ENCODE measurements at places on chromosomes 11 and 22.

GRCh38 chr11:34647532-34647931, 26.6 kb downstream of the EHF start:
- no peak for DNase-seq

DNA sequence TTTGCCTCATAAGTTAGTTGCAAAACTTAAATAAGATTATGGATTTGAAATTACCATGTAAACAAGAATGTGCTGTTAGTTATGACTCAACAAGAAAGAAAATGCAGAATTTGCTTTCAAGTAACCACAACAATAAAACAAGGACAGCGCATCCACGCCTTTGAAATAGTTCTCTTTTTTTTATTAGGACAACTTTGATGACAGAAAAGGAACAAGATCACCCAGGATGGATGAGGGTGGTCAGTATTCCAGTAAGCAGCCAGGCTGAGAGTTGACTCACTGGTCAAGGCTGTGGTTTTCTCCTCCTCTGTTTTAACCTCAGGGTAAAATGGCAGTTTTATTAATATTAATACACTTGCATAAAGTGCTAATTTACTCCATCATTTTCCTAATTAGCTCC, 544.4 kb downstream of the OPCML start:
- DNase-seq = no peak

DNA sequence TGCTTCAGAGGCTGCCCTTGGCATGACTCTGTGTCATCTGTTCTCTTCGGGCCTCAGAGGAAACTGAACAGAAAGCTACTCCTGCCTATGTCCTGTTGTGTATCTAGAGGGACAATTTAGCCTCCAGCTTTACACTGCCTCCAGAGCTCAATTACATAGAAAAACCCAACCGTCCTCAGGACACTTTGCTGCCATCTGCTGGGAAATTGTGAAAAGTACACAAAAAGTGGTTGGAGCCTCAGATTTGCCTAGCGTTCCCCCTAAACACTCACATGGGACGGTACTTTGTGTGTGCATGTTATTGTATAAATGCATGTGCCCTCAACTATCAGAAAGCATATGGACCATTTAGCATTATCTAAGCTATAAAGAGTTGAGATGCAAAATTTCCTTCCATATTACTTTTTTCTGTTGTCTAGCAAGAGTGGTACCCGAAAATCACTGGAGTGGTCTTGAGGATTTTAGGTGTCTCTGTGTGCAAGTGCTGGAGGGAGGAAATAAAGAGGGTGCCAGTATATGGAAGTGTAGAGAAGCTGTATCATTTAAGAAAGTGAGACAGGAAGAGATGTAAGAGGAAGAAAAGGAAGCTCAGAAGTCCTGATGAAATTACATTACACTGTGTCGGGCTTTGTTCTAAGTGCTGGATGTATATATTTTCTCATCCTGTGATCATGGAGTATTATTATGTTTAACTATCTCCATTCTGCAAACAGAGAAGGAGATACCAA, 8.7 kb upstream of the MS4A4E start:
- peak; percentile 22 for DNase-seq

DNA sequence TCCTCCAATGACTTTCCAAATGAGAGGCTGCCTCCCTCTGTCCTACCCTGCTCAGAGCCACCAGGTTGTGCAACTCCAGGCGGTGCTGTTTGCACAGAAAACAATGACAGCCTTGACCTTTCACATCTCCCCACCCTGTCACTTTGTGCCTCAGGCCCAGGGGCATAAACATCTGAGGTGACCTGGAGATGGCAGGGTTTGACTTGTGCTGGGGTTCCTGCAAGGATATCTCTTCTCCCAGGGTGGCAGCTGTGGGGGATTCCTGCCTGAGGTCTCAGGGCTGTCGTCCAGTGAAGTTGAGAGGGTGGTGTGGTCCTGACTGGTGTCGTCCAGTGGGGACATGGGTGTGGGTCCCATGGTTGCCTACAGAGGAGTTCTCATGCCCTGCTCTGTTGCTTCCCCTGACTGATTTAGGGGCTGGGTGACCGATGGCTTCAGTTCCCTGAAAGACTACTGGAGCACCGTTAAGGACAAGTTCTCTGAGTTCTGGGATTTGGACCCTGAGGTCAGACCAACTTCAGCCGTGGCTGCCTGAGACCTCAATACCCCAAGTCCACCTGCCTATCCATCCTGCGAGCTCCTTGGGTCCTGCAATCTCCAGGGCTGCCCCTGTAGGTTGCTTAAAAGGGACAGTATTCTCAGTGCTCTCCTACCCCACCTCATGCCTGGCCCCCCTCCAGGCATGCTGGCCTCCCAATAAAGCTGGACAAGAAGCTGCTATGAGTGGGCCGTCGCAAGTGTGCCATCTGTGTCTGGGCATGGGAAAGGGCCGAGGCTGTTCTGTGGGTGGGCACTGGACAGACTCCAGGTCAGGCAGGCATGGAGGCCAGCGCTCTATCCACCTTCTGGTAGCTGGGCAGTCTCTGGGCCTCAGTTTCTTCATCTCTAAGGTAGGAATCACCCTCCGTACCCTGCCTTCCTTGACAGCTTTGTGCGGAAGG, 2.9 kb downstream of the APOC3 start:
- no peak for DNase-seq

DNA sequence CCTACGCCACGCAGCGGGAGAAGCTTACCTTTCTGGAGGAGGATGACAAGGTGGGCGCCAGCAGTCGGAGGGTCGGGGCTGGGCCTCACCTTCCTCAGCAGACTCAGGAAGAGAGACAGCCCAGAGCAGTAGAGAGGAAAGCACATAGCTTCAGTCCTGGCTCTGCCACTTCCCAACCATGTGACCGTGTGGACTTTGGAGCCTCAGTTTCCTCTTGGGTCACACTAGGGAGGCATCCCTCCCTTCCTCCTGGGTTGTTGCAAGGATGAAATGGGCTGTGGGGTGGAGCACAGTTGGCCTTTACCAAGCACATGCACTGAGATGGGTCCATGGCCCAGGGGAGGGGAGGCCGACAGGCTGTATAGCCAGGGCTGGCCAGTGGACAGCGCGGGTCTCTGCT, 12.9 kb downstream of the DPP3 start:
- DNase-seq = no peak

GRCh38 chr11:35109827-35110226, 29.1 kb upstream of the CD44 start:
- no peak for DNase-seq

DNA sequence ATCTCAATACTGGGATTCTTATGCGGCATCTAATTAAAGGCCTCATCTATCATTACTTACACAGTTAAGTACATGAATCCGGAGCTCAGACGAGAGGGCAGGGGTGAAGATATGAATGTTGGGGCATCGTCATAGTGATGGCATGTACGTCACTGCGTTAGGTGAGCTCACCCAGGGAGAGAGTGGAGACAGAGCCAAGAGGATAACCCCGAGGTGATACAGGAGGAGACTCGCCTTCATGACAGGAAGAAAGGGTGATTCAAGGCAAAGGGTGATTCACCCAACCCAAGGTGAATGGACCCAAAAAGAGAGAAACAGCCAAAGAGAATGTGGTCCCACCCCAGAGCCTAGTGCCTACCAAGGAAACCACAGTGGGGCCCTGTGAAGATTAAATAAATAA, 132.9 kb upstream of the BLID start:
- no peak for DNase-seq

DNA sequence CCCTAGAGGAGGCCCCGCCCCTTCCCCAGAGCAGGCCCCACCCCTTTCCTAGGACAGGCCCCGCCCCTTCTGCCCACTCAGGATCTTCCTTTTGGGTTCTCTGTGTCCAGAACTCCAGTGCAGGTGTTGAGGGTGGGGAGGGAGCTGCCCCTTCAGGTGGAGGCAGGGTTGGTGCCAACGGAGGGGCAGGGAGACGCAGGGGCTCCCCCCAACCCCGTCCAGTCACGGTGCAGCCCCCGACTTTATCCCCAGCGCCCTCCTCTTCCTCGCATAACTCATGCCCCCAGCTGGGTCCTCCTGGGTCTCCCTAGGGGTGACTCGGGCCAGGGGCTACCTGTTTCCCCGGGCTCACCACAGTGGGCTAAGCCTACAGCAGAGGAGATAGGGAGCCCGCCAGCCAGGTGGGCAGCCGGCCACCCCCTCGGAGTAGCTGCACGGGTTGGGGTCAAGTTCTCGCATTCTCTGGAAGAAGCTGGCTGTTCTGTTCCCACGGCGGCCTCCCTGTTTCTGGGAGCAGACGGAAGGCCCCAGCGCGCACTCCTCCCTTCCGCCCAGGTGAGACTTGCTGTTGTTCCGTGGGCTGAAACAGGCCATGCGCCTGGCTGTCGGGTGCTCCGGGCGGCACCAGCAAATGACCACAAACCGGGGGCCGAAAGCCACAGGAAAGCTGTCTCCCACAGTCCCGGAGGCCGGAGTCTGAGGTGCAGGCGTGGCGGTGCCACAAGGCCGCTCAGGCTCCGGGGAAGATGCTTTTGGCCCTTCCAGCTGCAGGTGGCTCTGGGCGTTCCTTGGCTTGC, 38.9 kb downstream of the MUC2 start:
- peak; percentile 13 for DNase-seq

DNA sequence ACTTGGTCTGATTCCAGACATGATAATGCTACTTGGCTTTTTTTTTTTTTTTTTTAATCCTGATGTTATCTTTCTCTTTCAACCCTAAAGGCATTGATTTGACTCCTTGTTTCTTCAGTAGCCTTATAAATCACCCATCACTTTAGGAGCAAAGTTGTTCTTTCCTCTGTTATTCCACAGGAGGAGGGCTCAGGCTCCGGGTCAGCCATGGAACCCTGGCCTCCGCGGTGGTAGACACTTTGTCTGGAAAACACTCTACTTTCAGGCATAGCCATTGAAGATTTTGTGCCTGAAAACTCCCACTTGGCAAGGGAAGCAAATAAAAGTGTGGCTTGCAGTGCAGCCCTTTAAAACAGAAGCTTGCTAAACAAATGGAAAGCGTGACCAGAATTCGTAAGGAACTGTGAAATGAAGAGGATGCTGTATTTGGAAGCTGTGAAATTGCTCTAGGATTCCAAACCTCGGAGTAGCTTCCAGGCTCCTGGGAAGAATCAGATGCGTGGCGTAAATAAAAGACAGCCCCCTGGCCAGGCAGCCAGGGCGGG, 44.9 kb downstream of the ARHGAP8 start:
- no peak for DNase-seq
